ENCODE measurements at places on chromosomes 3 and 15. TPM values are rescaled to one million over a fixed set of nuclear protein-coding genes. Genes with fewer than 3 reads are reported as not detected.

The MUSTN1 gene
- 0.49 TPM for total RNA-seq

The TLR9 gene
- total RNA-seq, result not detected

The CLDN1 gene
- total RNA-seq, result 30.9 TPM

The ZNF197 gene
- 7.0 TPM for total RNA-seq

The RETNLB gene
- not detected for total RNA-seq

The SLC9A9 gene
- total RNA-seq, result not detected

The HRG gene
- not detected for total RNA-seq

The SPATA12 gene
- total RNA-seq, result 0.10 TPM

The CAPN3 gene
- 0.31 TPM for total RNA-seq

The GATM gene
- total RNA-seq, result 7.6 TPM

The GPR27 gene
- total RNA-seq, result 0.15 TPM

The ROBO1 gene
- 61.6 TPM for total RNA-seq

The SI gene
- not detected for total RNA-seq

The CNTN4 gene
- not detected for total RNA-seq

The FAM81A gene
- 7.3 TPM for total RNA-seq

The GP9 gene
- total RNA-seq, result not detected

The ITGB5 gene
- 446 TPM for total RNA-seq

The FGD5 gene
- 0.77 TPM for total RNA-seq

The NMB gene
- total RNA-seq, result 9.5 TPM

The DPPA2 gene
- not detected for total RNA-seq

The ST6GAL1 gene
- total RNA-seq, result 3.3 TPM

The FBXW12 gene
- total RNA-seq, result not detected

The SLC28A2 gene
- total RNA-seq, result 0.23 TPM

The TOP2B gene
- total RNA-seq, result 63.1 TPM

The CD96 gene
- total RNA-seq, result not detected

The SLC26A6 gene
- total RNA-seq, result 36.3 TPM

The CEP19 gene
- 7.1 TPM for total RNA-seq

The ALDH1A2 gene
- total RNA-seq, result 0.98 TPM

The STAG1 gene
- total RNA-seq, result 43.7 TPM

The ZDHHC19 gene
- total RNA-seq, result 0.33 TPM

The CLEC3B gene
- total RNA-seq, result not detected

The SAMD7 gene
- not detected for total RNA-seq

The DNAH12 gene
- total RNA-seq, result 0.21 TPM

The GOLGA8M gene
- 0.87 TPM for total RNA-seq

The GPR15 gene
- total RNA-seq, result not detected

The FAM107A gene
- 0.08 TPM for total RNA-seq

The C2CD4B gene
- total RNA-seq, result 0.26 TPM

The TNNC1 gene
- total RNA-seq, result 5.2 TPM

The C2CD4A gene
- 0.15 TPM for total RNA-seq

The ADIPOQ gene
- total RNA-seq, result not detected

The MYD88 gene
- total RNA-seq, result 32.7 TPM

The GP5 gene
- total RNA-seq, result 0.05 TPM

The CLRN1 gene
- total RNA-seq, result not detected

The FOXB1 gene
- 0.64 TPM for total RNA-seq

The CFAP161 gene
- total RNA-seq, result 2.7 TPM

The CHCHD6 gene
- 31.5 TPM for total RNA-seq

The ZNF385D gene
- 13.0 TPM for total RNA-seq

The RPSA gene
- total RNA-seq, result 856 TPM

The C3orf52 gene
- 12.6 TPM for total RNA-seq

The AHSG gene
- total RNA-seq, result 0.85 TPM

The KCNAB1 gene
- total RNA-seq, result not detected

Measured in Panc1 (cell line).